ENCODE measurements at places on chromosomes 7 and 10.

DNA sequence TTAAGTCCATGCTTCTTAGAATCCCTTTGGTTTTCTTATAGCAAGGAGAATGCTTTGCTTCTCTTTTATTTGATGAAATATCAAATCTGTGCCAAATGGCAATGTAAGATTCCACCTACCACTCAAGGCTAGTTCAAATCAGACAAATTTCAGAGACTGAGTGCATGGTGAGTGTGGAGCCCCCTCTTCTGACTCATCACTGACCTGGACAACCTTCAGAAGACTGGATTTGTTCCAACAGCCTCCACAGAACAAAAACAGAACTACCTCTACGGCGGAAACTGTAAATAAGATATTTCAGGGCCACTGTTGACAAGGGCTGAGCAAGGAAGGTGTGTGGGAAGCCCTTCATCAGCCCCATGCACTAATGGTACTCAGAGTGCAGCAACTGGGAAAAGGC, 21.1 kb downstream of the NCAPG2 start:
- no peak for DNase-seq

- DNase-seq, result no peak
Observed at GRCh38 chr10:103720964-103721335, 134.4 kb downstream of the SH3PXD2A start.

DNA sequence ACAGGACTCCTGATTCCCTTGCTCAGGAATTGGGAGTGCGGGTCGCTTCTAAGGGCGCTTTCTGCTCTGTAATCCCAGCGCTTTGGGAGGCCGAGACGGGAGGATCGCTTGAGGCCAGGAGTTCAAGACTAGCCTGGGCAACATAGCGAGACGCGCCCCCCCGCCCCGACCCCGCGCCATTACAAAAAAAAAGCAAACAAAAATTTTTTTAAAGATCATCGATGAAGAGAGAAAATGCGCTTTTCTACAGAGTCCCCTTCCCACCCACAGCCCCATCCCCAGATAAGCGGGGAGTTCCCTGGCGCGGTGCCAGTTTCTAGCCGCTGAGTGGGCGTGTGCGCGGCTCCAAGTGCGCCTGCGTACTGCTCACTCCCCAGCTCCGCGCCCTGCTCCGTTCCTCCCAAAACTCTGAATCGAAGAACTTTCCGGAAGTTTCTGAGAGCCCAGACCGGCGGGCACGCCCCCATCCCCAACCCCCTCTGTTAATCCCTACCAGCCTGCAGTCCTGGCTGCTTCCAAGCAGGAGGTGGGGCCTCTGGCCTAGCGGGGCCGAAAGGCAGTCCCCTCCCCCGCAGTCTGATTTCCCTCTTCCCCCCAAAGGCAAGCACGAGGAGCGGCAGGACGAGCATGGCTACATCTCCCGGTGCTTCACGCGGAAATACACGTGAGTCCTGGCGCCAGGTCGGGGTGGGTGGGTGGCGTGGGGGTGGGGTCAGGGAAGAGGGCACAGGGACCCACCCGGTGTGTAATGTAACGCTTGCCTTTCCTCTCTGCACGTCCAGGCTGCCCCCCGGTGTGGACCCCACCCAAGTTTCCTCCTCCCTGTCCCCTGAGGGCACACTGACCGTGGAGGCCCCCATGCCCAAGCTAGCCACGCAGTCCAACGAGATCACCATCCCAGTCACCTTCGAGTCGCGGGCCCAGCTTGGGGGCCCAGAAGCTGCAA, 1.0 kb downstream of the HSPB1 start:
- peak; percentile 65 for DNase-seq

GRCh38 chr10:43221419-43222209, 45.3 kb downstream of the RASGEF1A start:
- no peak for DNase-seq

- DNase-seq, result no peak
Observed at GRCh38 chr7:130494431-130494858, 2.6 kb downstream of the MEST start.

GRCh38 chr10:116325987-116326386, 1.7 kb downstream of the CCDC172 start:
- no peak for DNase-seq

DNA sequence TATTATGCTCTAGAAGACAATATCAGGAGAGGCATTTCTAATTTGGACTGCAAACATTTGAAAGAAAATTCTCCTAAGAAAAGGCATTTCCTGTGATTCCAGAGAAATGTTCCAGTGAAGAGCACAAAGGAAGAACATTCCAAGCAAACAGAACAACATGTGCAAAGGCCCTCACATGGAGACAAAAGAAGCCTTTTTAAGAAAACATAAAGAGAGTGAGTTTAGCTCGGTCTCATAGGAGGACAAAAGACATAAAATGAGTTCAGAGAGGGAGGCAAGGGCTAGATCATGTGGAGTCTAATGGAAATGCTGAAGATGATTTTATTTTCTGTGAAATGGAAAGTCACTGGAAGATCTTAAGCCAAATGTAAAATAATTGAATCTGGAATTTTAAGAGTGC, 269.8 kb upstream of the HGF start:
- DNase-seq, result no peak

GRCh38 chr7:29044554-29044953, 86.4 kb upstream of the TRIL start:
- DNase-seq, result no peak

GRCh38 chr10:30233186-30233959, 115.7 kb downstream of the MTPAP start:
- DNase-seq, result no peak

- DNase-seq, result no peak
Observed at GRCh38 chr7:105680505-105681187, 99.4 kb upstream of the EFCAB10 start.

- no peak for DNase-seq
Observed at GRCh38 chr10:17831341-17831740, 22.2 kb downstream of the MRC1 start.

GRCh38 chr10:99340650-99341049, 11.5 kb downstream of the CNNM1 start:
- DNase-seq, result no peak

DNA sequence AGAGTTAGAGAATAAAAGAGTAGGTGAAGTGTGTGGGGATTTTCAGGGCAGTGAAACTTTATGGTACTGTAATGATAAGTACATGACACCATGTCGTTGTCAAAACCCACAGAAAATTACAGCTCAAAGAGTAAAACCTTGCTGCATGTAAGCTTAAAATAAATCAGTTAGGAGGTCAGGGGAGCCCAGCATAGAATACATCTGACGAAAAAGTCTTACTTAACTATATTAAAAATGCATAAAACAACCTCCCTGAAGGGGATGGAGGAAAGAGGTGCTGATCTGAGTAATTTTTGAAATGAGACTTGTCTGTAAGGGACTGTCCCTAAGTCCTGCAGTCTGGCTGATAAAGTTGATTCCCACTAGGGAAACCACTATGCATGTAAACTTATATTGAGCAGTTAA, 49.8 kb upstream of the AKR1E2 start:
- DNase-seq, result no peak

DNA sequence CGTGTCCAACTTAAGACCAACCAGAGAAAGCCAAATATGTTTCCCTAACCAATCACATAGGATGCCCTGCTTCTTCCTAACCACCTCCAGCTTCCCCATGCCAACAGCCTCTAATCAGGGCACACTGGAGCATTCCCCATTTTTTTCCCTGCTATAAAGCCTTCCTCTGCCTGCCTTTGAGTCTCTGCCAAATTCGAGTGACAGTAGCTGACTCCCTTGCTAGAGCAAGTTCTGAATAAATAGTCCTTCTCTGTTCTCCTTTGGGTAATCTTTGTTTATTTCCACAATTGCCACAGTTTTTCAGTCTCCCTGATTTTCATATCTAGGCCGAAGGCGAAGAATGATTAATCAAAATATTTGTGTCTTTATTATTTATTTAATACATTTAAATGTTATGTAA, 96.7 kb downstream of the ANLN start:
- DNase-seq, result no peak

DNA sequence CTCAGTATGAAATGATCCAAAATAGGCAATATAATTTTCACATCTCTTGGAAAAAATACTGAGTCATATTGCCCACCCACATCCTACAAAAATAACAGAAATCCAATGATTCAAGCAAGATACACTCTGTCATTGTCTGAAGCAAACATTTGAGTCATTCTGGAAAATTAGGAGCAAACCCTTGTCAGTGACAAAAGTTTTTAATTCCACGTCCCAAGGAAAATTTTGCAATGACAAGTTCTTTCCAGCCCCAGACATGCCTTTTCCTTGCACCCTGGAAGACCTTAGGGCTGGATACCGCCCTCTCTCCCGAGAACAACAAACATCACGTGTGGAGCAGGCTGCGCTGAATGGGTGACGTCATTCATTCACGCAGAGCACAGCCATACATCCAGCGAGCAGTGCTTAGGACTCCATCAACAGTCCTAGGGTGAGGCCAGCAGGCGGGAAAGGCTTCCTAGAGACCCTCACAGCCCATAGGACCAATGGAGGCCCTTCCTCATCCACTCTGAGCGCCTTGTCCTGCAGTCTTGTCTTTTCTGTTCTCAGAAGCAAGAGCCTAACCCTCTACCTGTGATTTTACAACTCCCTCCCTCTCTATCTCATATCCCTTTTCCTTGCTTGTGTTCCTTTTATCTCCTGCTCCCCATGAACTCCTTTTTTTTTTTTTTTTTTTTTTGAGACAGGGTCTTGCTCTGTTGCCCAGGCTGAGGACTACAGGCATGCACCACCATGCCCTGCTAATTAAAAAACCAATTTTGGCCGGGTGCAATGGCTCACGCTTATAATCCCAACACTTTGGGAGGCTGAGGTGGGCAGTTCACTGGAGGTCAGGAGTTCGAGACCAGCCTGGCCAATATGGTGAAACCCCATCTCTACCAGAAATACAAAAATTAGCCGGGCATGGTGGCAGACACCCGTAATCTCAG, 23.5 kb upstream of the KDM7A start:
- no peak for DNase-seq

GRCh38 chr7:135441791-135442190, 68.1 kb downstream of the CNOT4 start:
- no peak for DNase-seq

GRCh38 chr10:61063034-61063433, 119.0 kb upstream of the RHOBTB1 start:
- DNase-seq, result no peak

GRCh38 chr7:94123136-94123535, 119.0 kb upstream of the BET1 start:
- no peak for DNase-seq

DNA sequence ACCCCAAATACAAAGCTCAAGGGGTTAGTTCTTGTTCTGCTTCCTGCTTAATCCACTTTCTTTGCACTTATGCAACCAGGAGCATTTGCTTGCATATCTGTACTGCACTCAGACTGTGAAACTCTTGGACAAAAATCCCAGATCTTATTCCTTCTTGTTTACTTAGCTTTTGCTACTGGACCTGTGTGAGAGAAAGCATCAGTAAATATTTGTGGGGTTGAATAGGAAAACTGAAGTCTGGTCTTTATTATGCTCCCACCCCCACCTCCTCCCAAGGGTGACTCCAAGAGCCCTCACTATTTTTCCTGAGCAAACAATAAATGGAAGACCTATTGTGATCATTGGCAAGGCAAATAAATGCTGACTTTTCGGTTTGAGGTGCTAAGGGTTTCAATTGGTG, 57.1 kb upstream of the VSTM2A start:
- DNase-seq, result no peak

DNA sequence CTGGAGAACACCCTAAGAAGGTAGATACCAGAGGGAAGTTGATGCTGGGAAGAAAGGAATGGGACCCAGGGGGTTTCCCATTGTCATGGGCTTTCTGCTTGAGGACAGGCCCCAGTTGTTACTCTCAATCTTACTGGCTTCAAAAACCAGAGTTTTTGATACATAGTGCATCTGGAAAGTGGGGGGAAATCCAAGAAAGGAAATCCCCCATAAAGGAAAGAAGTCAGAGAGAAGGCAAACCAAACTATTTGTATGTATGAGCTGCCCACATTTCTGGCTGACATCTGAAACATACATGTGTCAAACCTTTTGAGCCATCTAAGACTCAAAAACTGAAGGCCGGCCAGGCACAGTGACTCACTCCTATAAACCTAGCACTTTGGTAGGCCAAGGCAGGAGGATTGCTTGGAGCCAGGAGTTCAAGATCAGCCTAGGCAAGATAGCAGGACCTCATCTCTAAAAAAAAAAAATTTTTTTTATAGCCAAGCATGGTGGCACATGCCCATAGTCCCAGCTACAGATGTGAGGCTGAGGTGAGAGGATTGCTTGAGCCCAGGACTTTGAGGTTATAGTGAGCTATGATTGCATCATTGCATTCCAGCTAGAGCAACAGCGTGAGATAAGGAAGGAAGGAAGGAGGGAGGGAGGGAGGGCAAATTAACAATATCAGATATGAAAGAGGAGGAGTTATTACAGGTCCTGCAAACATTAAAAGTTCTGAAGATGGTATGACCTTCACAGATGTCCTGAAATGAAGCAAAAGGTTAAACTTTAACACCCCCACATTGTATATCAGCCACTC, 6.7 kb upstream of the COA1 start:
- DNase-seq, result no peak

GRCh38 chr7:88355011-88355410, 48.3 kb upstream of the STEAP4 start:
- no peak for DNase-seq

DNA sequence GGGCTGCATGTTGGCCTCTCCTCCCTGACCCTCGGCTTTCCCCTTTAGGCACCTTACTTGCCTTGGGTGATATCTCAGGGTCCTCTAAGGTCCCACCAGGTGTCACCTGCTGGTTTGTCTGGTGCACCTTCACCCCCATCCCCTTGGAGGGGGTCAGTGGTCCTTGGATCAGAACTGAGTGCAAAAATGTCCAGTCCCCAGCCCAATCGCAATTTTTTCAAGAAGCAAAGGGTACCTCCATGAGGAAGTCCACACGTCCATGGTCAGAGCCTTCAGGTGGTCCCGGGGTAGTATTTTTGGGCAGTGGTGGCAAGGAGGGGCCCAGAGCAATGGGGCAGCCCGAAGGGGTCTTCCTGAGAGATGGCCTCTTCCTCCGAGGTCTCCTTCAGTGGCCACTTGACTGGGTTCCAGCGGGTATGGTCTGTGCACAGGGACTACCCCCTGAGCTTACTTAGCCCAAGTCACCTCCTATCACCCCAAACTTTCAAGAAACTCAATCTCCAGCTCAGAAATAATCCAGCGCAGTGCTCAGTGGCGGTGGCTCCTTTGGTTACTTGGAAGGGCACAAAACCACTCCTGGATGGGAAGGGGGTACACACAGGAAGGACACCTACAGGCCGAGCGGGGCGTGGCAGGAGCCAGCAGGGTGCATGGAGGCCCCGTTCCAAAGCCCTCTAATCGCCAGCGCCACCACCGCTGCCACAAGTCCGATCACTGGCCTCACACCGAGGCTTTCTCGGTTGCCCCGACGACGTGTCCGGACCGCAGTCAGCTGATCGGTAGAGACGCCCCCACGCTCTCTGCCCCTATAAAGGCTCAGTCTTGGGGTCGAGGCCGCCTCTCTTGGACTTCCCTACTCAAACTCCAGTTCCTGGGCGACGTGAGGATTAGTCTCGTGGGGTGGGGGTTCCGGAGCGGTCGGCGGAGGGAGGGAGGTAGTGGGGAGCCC, 4.5 kb downstream of the SAP25 start:
- DNase-seq, result peak; percentile 42

GRCh38 chr10:106395041-106395749, 769.3 kb downstream of the SORCS1 start:
- no peak for DNase-seq
